ENCODE measurements at places on chromosomes 11 and 22.

- no peak for DNase-seq
These were observed 180.5 kb downstream of the SHANK2 start for GRCh38 chr11:71071736-71072509.

DNA sequence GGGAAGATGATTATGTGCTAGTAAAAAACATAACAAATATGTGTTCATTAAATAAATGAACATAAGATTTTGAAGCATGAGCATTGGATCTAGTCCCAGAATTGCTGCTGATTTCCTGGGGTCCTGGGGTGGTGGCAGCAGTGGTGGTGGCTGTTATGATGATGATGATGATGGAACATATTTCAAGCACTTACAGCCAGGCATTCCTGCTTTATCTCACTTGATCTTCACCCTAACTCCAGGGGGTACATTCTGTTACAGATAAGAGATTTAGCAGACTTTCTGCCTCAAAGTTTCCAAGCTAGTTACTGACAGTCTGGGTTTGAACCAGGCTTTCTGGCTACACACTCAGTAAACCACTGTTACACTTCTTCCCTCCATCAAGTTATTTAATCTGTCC is 5.2 kb downstream of the TRAPPC4 start:
- peak; percentile 14 for DNase-seq

DNA sequence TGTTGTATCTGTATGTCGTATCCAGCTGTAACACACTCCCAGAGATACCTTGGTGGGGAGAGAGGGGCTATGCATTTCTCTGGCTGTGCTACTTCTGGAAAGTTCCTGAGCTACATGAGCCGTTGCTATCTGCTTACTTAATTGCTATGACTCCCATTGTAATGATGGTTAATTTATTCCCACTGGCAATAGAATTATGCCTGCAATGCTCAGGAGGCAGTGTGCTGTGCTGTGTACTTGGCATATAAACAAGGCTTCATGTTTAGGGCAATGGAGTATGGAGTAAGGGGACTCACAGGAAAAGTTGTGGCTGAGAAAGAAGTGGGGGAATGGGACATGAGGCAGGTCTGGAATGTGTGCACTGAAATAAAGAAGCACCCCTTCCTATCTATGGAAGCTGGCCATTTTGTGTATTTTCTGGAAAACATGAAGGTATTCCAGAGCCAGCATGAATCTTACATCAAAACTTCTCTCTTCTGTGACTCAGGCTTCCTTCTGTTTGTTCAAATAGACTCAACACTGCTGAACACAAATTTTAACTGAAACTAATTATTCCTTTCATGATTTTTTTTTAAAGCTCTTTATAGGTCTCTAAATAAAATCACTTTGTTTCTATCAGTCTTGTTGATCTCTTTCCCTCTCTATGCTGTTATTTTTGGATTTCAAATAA is 40.6 kb downstream of the CD44 start:
- DNase-seq, result no peak

DNA sequence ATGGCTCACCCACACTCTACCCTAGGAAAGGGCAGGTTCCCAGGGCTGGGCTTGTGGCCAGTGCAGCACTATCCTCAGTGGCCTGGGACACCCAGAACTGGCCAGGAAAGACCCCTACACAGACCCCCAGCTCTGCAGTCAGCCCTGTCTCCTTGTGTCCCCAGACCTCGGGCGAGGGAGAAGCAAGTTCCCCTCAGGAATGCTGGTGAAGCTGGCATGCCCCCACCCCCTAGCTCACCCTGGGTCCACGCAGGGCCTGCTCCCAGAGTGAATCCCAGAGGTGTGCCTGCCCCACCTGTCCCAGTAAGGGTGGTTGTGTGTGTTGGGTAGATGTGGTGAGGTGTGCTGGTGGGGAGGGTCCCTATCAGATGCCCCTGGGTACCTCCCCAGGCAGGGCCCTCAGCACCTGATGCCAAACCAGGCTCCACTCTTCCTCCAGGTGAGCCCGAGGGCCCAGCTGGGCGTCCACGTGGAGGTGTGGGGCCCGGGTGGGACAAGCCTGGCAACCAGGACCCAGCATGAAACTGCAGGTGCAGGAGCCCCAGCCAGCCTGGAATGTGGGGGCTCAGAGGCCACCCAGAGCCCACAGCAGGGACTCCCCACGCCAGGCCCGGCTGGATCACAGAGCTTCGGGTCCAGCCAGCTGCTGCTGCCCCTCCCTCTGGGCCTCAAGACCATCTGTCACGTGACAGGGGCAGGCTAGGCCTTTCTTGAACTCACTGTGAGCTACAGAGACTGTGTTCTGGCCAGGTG is 48.4 kb upstream of the KCNQ1OT1 start:
- DNase-seq, result no peak

DNA sequence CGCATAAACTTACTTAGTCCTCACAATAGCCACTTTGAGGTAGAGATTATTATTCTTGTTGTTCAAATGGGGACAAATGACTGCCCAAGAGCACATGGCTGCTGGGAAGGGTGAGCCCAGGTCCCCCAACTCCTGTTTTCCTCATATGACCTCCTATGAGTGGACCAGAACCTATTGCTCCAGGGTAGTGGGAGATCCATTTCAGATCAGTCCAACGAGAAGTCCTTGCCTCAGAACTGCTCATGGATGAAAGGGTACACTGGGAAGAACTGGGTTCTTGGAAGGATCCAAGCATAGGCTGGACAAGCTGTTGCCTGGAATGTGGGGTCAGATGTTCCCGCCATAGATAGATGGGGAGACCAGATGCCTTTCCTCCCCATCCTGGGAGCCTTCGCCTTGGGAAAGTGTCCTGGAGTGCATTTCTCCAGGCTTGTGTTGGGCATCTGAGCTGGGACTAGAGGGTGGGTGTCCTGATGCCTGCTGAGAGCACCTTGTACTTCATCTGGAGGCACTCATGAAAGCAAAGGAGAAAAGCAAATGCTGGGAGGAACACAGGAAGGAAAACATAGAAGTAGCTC is 146.3 kb upstream of the B3GAT1 start:
- no peak for DNase-seq

GRCh38 chr22:48511781-48512327 is 1315.8 kb downstream of the BRD1 start:
- no peak for DNase-seq

DNA sequence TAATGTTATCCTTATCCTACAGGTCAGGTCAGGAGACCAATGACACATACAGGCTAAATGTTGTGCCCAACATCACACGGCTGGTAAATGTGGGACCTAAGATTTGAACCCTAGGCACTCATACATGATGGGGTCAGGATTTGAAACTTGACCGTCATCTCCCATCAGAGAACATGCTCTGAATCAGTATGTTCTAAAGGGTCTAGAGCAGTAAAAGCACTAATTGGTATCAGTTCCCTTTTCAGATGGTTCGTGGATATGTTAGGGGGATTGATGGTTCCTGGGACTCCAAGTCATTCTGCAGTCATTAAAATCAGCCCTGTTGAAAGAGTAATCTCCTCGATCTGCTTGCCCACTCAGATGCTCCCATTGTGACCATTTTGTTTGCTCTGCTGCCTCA is 65.5 kb downstream of the BMAL1 start:
- DNase-seq, result no peak

DNA sequence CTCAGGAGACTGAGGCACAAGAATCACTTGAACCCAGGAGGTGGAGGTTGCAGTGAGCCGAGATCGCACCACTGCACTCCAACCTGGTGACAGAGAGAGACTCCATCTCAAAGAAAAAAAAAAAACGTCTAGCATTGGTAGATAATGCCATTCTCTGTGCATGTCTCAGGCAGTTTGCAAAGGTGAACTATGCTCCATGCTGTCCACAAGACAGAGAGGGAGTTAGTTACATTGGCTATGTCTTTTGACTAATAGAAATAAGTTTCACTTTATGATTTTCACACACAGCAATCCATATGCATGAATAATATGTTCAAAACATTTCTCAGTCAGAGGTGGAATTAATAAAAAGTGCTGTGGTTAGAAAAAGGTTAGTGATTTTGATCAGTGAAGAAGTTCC is 591.4 kb downstream of the ETS1 start:
- no peak for DNase-seq

GRCh38 chr11:25094085-25094802 is 597.4 kb downstream of the LUZP2 start:
- DNase-seq, result no peak

DNA sequence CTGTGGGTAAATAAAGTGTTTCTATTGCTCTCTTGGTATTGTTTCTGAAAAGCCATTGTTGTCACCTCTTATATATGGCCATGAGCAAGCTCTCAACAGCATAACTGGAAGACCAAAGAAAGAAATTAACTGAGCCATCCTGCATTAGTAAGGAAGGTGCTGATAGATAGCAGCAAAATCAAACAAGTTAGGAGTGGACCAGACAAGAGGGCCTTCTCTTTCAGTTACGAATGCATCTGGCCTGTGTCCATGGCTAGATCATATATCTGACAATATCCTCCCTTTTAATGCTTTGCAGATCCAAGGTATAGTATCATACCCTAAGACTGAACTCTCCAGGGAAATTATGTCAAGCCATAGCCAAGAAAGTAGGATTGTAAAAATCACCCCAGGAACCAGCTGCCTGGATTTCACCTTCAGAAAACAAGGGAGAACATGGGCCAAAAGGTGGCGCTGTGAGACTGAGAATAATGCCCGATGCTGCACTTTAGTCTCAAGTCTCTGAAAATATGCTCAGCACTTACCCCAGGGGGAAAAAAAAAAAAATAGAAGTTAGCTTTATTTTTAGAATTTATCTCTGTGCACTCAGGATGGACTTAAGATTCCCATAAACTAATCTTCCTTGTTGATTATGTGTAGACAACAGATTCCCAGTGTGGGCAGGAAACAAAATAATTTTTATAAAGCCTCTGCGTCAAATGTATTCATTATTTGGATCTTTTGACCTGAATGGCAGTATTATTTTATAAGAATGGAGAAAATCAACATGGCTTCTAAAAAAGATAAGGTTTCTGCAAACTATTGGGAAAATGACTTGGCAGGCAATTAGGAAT is 415.1 kb downstream of the ETS1 start:
- peak; percentile 62 for DNase-seq

GRCh38 chr11:22349491-22349890 is 11.3 kb downstream of the SLC17A6 start:
- DNase-seq, result no peak

GRCh38 chr22:26068571-26068970 is 100.7 kb upstream of the SEZ6L start:
- DNase-seq, result no peak

- DNase-seq, result no peak
These were observed 625.4 kb downstream of the BRD1 start for GRCh38 chr22:49202226-49202625.

GRCh38 chr11:12042215-12042676 is 33.8 kb upstream of the DKK3 start:
- DNase-seq, result no peak

DNA sequence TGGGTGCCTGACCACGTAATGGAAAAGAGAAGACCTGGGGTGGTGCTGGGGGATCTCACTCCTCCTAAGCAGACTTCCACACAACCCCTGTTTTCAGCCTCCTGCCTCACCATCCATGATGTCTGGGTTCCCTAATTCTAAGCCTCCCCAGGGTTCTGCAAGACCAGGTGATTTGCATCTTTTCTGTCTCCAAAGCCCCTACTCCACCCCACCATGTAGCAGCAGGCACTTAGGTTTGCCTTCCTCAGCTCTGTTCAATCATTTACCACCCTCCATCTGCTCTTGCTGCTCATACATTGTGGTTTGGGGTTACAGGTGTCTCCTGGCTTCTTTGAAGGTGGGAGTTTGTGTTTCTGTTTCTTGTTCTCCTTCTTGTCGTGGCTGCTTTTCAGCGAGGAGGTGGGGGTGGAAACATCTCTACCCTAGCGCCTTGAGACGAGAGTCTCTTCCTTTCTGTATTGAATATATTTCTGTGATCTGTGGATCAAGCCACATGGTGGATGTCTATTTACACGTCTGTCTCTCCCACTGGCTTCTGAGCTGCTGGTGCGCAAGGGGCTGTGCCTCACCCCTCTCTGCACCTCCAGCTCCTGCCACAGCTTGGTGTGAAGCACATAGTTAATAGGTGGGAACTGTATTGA is 6.6 kb upstream of the SSTR3 start:
- no peak for DNase-seq

DNA sequence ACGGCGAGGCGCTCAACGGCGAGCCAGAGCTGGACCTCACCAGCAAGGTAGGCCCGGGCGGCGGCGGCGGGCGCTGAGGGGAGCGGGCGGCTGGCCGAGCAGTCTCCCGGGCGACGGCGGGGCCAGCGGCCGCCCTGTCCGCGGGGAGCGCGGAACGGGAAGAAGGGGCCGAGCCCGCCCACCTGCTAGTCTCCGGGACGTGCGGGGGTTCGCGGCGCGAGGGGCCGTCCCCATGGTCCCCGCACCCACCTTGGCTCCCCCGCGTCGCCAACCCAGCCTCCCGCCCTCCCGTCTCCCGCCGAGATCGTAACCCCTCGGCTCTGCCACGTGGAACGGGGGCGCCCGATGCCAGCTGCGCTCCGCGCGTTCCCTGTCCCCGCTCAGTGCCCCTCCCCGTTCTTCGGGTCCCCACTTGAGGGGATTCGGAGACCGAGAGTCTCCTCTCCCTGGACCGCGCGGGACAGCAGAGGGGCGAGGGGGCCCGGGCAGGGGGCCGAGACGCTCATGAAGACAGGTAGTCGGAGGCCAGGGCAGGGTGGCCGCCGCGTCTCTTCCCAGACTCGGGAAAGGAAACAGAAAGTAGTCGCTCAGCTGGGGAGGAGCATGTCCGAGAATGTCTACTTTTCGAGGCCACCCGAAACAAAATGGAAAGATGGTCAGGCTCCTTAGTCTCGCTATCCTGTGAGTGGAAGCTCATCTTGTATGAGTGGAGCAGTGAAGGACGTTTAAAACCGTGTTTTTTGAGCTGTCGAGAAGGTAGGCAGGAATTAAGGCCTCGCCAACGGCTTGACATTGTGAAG is 557 bp downstream of the GTPBP1 start:
- no peak for DNase-seq

DNA sequence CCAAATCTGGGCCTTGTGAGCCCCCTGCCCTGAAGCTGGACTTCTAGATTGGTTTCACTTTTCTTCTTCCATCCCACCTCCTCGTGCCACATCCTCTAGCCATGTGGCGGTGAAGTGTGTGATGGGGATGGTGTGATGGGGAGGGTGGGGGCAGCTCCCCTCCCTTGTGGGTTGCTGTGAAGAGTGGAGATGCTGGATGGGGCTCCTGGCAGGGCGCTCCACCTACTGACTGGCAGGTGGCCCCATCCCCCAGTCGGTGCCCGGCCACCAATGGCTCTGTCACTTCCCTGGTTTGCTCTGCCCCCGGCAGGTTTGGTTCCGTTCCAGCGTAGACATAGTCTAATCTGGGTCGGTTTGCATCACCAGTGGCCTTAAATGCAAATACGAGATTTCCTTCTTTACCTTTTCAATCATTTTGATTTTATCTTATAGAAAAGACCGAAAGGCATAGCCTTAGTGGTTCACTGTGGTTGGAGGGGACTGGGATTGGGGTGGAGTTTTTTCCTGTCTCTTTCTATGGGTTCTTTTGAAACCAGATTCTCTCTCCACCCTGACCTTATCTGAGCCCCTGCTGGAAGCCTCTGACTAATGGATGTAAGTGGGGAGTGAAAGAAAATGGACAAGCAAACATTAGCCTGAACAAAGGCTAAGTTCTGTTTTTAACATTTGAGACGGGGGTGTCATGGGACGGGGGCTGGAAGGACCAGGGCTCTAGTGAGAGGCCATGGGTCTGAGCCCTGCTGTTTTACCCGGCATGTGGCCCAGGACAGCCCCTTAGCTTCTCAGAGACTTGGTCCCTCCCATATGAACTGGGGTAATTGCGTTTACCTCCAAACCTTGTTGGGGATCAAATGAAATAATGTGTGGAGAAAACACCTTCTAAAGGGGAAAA is 149.3 kb downstream of the CACNA1I start:
- no peak for DNase-seq
